Muscle of leg (tissue), 16 donors: ENCODE measurements at places on chromosomes 16 and 17. TPM values are rescaled to one million over a fixed set of nuclear protein-coding genes. Genes with fewer than 3 reads are reported as not detected.

GRCh38 chr16:74622005-74622404, 15.1 kb upstream of the GLG1 start:
- DNase-seq: no peak

DNA sequence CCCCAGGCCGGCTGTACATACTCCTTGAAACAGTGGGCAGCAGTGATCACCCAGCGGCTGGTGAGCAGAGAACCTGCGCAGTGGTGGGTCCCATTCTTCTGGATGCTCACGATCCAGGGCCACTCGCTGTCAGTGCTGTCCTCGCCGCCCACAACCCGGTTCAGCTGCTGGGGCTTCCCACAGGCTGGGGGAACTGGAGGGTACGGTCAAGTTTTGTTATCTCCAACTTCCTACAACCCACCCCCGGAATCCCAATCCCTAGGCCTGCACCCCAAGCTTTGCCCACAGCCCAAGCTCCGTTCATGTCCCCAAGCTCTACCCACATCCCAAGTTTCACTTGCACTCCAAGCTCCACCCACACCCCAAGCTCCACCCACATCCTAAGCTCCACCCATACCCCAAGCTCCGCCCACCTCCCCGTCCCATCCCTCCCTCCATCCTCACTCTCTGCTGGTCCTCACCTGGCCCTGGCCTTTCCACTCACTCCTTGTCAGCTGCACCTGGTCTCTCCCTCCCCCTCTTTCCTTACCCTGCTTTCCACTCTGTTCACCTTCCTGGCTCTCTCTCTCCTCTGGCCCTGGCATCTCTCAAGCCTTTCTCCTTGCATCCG, 1.8 kb downstream of the PRSS22 start:
- DNase-seq: no peak

DNA sequence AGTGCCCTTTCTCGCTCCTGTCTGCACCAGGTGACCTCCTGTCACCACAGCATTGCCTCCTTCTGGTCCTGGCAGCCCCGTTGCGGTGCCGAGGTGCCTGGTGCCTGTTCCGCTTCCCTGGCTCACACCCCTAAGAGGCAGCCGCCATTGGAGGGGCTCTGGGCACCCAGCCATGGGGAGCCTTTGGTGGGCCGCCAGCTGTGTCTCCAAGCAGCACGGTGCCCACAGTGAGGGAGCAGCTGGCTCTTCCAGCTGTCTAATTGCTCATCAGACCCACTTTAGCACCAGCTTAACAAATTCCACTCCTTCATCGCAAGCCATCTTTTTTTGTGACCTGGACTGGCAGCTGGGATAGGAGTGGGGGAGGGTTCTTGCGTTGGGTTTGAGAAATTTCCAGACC, 276.1 kb downstream of the SNX29 start:
- DNase-seq: peak; percentile 81

GRCh38 chr17:37743612-37743874, 1.3 kb downstream of the HNF1B start:
- DNase-seq: no peak

GRCh38 chr16:19718624-19718965, 524 bp downstream of the IQCK start:
- no peak for DNase-seq

LITAFD gene
- not detected for polyA plus RNA-seq

ZNF205 gene
- polyA plus RNA-seq: 14.3 TPM

NOD2 gene
- polyA plus RNA-seq: 1.8 TPM

PRSS22 gene
- not detected for polyA plus RNA-seq

ELMO3 gene
- polyA plus RNA-seq: 1.6 TPM

CNGB1 gene
- not detected for polyA plus RNA-seq
